NCI-H1694 (cell line): ENCODE measurements at places on chromosomes 3 and 15.

GRCh38 chr3:194476784-194477183 lies 10.0 kb downstream of the ATP13A3 start:
- no peak for DNase-seq

DNA sequence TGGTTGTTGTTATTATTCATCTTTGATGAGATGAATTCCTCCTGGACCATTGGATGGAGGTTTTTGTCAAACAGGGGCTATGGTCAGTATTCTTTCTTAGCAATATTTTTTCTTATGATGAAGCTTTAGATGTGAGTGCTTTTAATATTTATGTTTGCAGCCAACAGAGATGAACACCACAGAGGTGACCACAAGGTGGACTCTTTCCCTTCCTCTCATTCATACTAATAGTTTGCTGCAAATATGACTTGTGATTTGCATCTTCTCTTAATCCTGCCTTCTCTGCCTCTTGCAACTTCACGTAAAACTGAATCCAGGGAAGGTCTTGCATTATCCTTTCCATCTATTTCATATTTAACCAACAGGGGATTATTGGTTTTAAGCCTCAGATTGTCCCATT lies 473.1 kb upstream of the UBE2E2 start:
- no peak for DNase-seq

DNA sequence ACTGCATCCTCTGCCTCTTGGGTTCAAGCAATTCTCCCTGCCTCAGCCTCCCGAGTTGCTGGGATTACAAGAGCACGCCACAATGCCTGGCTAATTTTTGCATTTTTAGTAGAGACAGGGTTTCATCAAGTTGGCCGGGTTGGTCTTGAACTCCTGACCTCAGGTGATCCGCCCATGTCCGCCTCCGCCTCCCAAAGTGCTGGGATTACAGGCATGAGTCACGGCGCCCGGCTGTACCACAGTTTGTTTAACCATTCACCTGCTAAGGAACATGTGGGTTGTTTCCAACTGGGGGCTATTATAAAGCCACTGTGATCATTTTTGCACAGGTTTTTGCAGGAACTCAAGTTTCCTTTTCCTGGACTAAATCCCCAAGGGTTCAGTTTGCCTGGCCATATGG lies 123.2 kb upstream of the RAP2B start:
- no peak for DNase-seq

DNA sequence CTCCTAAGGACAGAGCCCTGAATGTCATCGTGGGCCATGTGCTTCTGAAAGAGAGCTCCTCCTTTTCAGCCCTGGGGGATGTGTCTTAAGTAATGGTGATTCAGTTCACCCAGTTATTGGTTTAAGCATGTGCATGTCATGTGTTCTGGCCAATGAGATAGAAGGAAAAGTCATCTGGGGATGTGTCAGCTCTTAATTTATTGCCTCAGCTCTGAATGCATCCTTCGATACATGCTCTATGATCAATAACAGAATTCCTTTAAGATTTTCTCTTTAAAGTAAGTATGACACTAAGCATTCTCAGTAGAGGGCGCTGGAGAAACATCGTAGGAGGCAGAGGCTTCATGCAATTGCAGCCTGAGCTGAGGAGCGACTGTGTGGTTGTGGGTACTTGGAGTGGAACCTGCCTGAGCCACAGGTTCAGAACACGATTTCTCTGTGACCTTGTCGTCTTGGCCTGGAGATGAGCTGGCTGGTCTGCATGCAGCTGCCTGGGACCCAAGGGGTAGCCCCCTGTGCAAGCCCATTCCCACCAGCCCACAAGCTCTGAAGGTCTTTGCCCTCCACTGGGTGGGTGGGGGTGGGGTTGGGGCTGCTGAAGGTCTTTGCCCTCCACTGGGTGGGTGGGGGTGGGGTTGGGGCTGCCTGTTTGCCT lies 69.5 kb downstream of the C3orf38 start:
- peak; percentile 41 for DNase-seq

GRCh38 chr15:101810456-101810855 lies 1.5 kb upstream of the OR4F15 start:
- DNase-seq, result no peak

- DNase-seq, result no peak
Observed at GRCh38 chr15:78438619-78439285, 736 bp downstream of the IREB2 start.

DNA sequence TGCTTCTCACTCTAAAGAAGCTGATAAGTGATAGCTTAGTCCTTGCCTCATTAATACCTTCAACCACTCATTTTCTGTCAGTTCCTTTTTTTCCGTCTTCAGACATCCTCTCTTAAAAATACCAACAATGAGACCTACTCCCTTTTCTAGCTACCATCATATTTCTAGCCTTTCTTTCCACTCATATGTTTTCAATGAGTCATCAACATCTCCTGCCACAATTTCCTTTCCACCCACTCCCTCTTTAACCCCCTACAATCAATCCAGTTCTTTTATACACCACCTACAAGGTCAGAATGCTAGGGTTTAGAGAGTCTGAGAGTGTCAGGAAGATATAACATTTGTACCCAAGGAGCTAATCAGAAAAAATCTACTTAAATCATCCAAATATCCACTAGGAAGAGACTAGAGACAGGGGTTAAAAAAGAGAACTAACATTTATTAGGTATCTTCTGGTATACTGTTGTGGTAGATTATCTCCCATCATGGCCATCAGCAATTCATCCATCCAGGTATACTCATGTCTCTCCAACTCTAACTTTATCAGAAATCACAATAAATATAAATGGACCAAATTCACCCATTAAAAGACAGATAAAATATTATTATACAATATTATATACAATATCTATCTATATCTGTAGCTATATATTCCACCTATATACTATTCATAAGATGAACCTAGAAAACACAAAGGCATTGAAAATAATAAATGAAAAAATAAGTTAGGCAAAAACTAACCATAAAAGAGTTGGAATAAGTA lies 42.5 kb downstream of the MYLK start:
- no peak for DNase-seq

DNA sequence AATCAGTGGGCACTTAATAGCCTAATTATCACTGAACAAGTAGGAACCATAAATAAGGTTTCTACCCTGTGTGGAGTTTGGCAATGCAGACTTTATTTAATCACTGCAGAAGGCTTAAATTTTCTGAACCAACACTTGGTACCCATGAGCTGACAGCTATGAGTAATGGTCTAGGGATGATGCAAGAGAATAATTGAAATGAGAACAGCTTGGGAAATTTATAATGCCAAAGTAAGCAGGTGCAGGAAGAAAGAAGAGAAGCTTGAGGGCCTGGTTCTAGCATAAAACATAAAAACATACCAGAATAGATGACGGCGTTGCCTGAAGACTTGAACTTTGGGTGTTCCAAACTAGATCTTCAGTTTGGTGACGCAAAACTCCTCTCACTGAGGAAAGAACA lies 67.0 kb downstream of the IMPG2 start:
- DNase-seq, result no peak
